NB4 (cell line): ENCODE measurements at places on chromosomes 7 and 10.

GRCh38 chr10:89645742-89646172 lies 715 bp upstream of the PANK1 start:
- DNase-seq, result no peak

- DNase-seq, result peak; percentile 3
Measured at GRCh38 chr7:22617166-22617565, 109.8 kb upstream of the IL6 start.

GRCh38 chr7:114644455-114644854 lies 229.8 kb downstream of the FOXP2 start:
- no peak for DNase-seq

GRCh38 chr10:97547962-97548361 lies 24.6 kb upstream of the ANKRD2 start:
- no peak for DNase-seq

- no peak for DNase-seq
Measured at GRCh38 chr10:80410578-80411145, 2.3 kb downstream of the PRXL2A start.

- DNase-seq, result no peak
Measured at GRCh38 chr7:117205873-117206272, 117.0 kb downstream of the WNT2 start.

DNA sequence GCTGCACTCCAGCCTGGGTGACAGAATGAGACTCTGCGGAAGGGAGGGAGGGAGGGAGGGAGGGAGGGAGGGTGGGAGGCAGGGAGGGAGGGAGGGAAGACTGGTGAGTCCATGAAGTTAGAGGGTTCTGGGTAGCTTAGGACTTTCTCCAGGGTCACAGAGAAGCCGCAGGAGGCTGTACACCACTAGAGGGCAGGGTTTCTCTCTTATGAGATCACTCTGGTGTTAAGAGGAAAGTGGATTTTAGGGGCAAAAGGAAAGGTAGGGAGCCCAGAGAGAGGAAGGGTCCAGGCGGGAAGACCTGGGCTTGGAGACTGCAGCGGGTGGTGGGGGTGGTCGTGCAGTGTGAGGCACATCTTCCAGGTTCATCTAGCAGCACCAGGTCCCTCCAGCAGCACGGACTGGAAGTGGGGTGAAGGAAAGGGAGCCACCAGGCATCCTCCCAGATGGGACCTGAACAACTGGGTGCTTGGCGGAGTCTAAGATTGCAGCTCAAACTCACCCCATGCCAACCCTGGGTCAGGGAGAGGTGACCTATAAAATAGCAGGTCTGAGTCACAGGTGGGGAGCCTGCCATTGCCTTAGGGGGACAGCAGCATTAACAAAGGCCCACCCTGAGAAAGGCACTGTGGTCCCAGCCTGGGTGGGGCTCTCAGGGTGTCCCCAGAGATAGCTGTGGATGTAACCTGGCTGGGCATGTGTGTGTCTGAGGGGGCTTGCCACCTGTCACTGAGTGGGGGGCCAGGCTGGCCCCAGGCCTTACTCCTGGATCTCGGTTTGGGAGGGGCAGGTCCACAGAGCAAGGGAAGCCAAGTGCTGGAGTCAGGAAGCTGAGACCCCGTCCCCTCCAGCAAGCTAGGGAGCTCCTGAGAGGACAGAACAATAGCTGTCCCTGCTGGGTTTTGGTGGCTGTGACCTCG lies 48.5 kb upstream of the SLC29A3 start:
- DNase-seq, result peak; percentile 74

DNA sequence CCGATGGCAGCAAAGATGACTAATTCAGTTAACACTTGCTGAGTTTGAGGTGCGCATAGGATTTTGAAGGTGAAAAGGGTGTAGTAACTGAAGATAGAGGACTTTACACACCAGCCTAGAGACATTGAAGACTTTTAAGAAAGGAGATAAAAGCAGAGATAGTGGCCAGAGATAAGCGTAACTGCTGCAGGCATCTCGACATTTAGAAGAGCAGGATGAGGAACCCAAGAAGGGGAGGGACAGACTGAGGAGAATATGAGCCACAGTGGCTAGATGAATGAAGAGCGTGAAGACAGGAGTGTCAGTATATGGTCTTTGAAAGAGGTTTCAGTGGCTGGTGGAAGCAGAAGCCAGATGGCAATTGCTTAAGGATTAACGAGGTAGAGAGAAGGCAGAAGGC lies 71.6 kb downstream of the CELF2 start:
- no peak for DNase-seq

- DNase-seq, result no peak
Measured at GRCh38 chr7:15507708-15508107, 54.1 kb downstream of the AGMO start.

- no peak for DNase-seq
Measured at GRCh38 chr7:149248777-149249176, 9.3 kb downstream of the ZNF212 start.

GRCh38 chr10:34526758-34527730 lies 288.1 kb downstream of the PARD3 start:
- no peak for DNase-seq

DNA sequence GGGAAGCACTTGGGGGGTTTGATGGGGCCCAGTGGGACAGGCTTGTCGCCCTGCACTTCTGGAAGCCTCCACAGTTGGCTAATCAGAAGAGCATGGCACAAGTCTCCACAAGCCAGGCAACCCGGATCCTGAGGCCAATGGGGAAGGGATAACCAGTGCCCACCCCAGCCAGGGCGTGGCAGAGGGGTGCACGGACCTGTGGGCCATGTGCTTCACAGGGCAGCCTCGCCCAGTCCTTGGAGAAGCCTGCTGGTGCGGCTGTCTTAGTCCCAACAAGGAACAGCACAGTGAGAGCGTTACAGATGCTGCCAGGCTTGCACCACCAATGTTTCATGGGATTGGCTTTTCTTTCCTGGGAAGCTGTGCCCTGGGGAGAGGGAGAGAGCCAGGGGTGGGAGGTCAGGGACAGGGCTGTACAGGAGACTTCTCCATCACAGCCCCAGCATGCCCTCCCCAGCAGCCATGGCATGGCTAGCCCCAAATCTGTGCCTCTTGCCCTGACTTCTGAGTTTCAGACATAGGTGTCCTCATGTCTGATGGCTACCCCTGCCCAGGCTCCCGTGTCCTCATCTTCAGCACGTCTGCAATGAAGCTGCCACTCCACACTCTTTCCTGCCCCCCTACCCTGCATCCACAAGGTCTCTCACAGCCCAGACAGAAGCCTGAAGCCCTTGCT lies 116.0 kb downstream of the PTPN20 start:
- no peak for DNase-seq

DNA sequence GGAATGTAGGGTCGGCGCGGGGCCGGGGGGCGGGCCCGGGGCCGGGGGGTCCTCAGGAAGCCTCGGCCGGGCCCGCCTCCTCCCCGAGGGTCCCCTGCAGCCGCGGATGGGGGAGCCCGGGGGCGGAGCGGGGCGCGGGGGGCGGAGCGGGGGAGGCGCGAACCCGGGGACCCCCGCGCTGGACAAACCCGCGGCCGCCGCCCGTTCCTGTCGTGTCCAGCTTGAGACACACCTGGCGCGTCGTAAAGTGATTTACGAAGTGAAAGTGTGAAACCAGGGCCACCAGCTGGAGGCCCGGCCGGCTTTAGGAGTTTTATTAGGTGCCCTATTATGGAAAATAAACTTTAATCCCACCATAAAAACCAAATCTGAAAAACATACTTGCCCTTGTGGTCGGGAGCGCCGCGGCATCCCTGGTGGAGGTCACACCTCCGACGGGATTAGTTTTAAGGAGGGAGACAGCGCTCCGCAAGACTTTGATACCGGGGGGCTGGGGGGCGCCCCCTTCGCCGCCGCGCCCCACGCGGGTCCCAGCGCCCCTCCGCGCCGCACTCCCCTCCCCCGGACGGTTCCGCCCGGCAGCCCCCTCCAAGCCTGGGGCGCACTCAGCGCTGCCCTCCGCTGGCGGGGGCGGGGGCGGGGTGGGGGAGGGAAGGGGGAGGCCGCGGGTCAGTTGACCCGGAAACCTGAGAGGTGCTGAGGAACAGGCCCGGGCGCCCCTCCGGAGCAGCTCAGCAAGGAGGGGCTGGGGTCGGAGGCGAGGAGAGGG lies 10.3 kb downstream of the MNX1 start:
- DNase-seq, result no peak

- DNase-seq, result no peak
Measured at GRCh38 chr10:112996462-112996861, 46.4 kb downstream of the TCF7L2 start.

GRCh38 chr10:132865171-132865631 lies 77.2 kb downstream of the CFAP46 start:
- DNase-seq, result no peak

DNA sequence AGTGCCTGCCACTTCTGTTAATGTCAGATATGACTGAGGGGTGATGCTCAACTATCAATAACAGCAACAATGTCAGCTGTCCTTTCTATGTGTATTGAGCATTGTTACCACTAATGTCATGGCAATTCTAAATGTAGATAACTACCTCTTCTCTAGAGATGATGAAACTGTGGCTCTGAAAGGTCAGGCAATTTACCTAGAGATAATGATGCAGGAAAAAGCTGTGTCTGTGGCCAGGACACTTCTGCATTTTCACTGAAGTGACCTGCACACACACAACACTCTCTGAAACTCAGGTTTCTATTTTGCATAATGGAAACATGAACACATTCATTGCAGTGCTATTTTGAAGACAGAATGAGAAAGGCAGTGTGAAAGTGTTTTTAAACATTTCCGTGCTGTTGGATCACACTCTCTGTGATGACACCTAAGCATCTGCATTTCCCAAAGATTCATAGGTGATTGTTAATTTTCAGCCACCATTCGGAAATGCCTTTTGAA lies 148.2 kb downstream of the KCND2 start:
- no peak for DNase-seq

- DNase-seq, result no peak
Measured at GRCh38 chr10:89377705-89378637, at the start of gene IFIT1B. IFIT1B (plus strand) TSS chr10:89378056; CDS start chr10:89378136, 80 bp downstream.

GRCh38 chr7:90607196-90607595 lies 11.1 kb downstream of the CDK14 start:
- no peak for DNase-seq

GRCh38 chr7:139505563-139505962 lies 17.9 kb upstream of the CLEC2L start:
- DNase-seq, result peak; percentile 61

- DNase-seq, result no peak
Measured at GRCh38 chr7:148153616-148154284, 436.8 kb upstream of the C7orf33 start.

- DNase-seq, result no peak
Measured at GRCh38 chr10:106252541-106252940, 912.0 kb downstream of the SORCS1 start.

DNA sequence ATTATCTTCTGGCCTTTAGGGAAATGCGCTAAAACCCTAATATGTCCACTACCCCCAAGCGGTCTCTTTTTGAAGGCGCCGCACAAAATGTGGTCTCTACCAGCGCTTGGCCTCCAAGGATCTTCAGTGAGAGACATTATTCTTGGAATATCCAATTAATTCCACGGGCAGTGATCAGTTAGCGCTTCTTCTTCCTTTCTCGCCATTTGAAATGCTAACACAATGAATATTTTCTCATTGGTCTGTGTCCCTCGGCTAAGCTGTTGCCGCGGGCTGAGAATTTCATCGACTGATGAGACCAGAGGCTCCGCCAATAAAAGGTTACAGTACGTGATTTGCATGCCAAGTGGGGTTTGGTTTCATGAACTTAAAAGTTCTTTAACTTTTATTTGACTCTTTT lies 169.8 kb downstream of the TCF7L2 start:
- no peak for DNase-seq

DNA sequence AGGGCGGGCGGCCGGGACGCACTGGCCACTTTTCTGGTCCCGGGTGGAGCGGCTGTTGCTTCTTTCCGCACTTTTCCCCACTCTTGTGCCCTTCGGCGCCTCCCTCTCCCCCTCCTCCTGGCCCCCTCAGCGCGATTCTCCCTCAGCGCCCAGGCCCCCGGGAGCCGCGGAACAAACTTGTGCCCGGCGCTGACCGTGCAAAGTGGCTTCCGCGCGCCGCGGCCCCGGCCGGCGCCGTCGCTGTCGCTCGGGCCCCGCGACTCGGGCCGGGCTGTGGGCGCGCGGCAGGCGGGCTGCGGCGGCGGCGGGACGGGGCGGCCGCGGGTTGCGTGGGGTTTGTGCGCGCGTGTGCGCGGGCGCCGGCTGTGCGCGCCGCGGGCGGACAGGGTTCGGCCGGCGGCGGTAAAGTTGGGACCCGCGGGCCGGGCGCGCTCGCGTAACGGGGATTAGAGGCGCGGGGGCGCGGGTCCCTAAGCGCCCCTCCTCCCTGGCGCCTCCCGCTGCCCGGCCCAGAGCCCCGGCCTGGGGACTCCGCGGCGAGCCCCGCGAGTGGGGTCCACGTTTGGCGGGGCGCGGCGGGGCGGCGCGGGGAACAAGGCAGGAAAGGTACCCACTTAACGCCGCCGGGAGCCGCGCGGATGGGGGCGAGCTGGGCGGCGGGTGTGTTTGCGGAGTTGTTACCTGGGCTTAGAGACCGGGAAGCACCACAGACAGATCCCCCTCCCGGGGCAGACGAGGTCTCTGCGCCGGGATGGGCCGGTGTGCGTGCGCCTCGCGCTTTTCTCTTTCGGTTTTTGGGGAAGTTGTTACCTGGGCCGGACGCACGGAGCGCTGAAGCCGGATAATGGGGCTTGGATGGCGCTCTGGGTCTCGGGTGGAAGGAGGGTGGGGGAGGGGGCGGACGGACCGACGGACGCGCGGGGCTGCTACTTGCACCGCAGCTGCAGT lies 860 bp downstream of the ZEB1 start:
- DNase-seq, result peak; percentile 53

DNA sequence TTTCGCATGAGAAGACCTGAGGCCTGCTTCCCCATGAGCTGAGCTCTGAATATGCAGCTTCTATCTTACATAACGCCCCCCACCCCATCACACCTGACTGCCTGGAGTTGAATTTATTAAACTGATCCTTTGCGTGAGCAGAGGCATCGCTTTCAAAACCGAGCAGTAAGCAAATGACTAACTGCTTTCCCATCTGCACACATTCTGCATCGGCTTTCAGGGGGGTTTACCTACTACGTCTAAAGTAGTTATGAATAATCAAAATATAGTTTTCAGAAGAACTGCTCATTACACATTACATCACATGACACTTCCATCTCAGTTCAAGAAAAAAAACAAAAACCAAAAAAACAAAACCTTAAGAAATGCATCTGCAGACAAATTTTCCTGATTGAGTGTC lies 54.7 kb upstream of the EGR2 start:
- DNase-seq, result no peak

- no peak for DNase-seq
Measured at GRCh38 chr10:113177936-113178335, 227.9 kb downstream of the TCF7L2 start.

DNA sequence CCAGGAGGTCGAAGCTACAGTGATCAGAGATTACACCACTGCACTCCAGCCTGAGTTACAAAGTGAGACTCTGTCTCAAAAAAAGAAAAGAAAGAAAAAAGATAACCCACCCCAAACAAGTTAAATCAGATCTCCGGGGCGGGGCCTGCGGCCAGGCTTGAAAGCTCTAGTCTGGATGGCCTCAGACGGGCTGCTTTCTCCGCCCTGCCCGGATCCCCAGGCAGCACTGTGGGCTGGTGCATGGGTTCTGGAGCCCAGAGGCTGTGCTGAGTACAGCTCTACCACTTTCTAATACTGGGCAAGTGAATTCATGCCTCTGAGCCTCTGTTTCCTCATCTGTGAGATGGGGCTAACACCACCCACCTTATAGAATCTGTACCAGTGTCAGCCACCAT lies 83.7 kb downstream of the ZMIZ1 start:
- DNase-seq, result no peak

GRCh38 chr10:82377608-82378007 lies 502.6 kb downstream of the NRG3 start:
- peak; percentile 19 for DNase-seq
